ENCODE measurements at places on chromosomes 7 and 10. TPM values are rescaled to one million over a fixed set of nuclear protein-coding genes. Genes with fewer than 3 reads are reported as not detected.

DNA sequence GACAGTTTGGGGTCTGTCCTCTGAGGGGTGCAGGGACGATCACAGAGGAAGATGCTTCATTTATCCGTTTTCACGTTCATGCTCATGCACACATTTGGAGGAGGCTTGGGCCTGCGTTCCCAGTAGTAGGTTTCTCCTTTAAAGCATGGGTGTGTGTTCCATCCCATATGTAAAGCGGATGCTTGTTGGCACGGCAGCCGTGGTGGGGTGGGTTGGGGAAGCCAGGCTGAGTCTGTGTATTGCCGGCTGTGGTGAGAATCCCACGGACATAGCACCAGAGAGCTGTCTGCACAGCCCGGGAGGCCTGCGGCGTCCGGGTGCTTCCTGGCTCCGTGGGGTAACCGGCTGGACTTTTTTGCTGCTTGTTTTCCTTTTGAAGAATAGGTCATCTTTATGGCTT lies 440 bp downstream of the JAKMIP3 start:
- DNase-seq, result no peak

The ST8SIA6 gene
- 1.1 TPM for total RNA-seq

GRCh38 chr7:40644454-40645188 lies 509.8 kb downstream of the SUGCT start:
- no peak for DNase-seq

- DNase-seq, result no peak
Measured at GRCh38 chr10:132033632-132034031, 32.1 kb upstream of the JAKMIP3 start.

The UCMA gene
- total RNA-seq, result not detected

- no peak for DNase-seq
Measured at GRCh38 chr7:6254866-6255265, 17.6 kb downstream of the CYTH3 start.

GRCh38 chr7:23607130-23607529 lies 9.9 kb downstream of the CCDC126 start:
- DNase-seq, result no peak

DNA sequence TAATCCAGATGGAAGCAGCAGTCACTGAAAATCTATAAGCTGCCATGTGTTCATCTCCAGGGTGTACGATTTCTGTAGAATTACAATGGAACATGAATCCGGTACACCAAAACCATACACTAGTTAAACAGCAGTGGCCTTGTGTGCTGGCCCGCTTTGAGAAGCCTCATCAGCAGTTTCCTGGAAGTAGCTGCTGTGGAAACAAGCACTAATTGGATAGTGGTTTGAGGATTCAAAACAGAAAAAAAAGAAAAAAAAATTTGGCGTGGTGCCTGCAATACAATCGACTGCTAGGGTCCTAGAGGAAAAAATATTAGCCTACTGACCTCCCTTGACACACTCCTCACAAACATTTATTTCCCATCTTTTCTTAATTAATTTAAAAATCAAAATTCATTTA lies 545.9 kb downstream of the SORCS1 start:
- no peak for DNase-seq

The ZDHHC6 gene
- 13.8 TPM for total RNA-seq

- no peak for DNase-seq
Measured at GRCh38 chr7:901041-901387, 24.7 kb downstream of the GET4 start.

DNA sequence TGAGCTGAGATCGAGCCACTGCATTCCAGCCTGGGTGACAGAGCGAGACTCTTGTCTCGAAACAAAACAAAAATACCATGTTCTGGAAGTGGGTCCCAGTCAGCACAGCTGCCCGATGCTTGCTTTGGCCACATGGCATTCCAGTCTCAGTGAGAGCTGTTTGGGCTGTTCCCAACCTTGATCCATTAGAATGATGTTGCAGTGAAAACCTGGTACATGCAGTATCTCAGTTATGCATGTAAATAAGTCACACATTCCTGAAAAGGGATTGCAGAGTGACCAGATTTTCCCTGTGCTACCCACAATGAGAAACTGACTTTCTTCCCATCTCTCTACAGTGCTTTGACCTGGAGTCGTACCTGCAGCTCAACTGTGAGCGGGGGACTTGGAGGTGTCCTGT lies 15.4 kb downstream of the ZMIZ2 start:
- no peak for DNase-seq

The SORCS1 gene
- total RNA-seq, result 0.28 TPM

DNA sequence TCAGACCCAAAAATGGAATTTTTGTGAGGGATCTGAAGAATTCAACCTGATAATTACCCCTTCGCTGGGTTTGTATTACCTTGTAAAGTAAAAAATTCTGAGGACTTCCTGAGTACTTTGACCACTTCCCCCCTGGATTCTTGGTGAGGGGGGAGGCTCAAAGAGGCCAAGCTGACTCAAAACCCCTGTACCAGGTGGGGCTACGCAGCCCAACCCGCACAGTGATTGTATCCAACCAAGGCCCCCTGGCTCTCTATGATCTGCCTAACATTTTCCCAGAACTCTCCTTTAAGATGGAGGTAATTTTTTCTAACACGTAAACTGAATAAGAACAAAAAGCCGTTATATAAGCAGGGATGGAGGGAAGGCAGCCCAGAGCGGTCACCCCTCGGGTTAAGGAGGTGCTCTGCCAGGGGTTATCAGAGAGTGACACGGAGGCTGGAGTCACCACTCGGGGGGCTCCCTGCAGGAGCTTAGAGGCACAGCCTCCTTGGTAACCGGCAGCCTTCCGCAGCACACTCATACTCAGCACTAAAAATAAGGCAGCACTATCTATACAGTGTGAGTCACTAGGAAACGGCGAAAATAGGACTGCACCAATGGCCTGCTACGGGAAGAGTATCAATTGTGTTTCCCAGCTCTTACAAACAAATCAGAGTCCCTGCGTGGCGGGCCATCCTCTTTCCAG lies 255.4 kb downstream of the ELMO1 start:
- DNase-seq, result no peak

GRCh38 chr7:72321081-72321480 lies 91.1 kb downstream of the CALN1 start:
- no peak for DNase-seq

The MAGI2 gene
- 2.4 TPM for total RNA-seq

DNA sequence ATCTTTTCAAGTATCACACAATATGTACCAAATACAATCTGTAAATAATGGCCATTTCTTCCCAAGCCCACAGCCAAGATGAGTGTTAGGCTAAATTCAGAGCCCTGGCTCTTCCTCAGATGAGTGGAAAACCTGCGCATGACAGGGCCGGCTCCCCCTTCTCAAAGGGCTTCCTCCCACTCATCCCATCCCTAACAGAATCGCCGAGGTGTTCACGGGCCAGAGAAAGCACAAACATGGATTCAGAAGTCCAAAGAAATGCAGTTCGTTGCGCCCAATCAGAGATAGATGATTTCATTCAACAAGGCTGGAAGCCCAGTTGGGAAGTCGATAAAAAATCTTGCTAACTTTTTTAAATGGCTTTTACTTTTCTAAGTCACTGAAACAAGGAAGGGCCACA lies 121.8 kb downstream of the UBE2H start:
- DNase-seq, result no peak

DNA sequence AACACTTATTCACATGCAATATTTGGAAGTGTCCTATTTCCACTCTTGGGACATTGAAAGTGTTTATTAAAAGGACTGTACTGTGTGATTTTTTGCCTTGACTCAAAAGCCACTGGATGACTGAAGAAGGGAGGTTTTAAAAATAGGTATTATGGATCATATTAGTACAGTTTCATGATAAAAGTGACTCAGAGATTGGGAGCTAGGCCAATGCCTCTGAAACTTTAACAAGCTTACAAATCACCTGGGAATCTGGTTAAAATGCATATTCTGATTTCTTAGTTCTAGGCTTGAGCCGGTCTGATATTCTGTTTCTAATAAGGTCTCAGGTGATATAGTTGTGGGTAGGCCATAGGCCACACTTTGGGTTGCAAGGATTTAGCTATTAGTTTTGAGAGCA lies 191.2 kb downstream of the PLXDC2 start:
- DNase-seq, result no peak

DNA sequence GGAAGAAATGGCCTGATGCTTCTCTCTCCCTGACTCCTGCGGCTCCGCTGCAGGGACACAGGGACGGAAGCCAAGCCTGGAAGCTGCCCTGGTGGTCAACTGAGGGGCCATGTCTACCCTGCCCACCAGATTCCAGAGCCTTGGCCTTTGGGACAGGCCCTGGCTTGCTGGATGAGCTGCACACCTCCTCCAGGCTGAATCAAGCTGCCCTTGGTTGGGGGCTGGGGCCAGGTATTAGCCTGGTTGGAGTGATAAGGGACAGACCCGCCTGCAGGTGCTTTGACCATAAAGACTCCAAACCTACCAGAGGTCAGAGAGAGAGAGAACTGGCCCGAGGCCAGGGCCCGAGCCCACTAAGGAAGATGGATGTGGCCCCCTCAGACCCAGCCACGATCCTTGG lies 30.1 kb downstream of the CRHR2 start:
- DNase-seq, result no peak

The TMEM196 gene
- total RNA-seq, result not detected

The CYP3A7 gene
- not detected for total RNA-seq

The NAT16 gene
- not detected for total RNA-seq

DNA sequence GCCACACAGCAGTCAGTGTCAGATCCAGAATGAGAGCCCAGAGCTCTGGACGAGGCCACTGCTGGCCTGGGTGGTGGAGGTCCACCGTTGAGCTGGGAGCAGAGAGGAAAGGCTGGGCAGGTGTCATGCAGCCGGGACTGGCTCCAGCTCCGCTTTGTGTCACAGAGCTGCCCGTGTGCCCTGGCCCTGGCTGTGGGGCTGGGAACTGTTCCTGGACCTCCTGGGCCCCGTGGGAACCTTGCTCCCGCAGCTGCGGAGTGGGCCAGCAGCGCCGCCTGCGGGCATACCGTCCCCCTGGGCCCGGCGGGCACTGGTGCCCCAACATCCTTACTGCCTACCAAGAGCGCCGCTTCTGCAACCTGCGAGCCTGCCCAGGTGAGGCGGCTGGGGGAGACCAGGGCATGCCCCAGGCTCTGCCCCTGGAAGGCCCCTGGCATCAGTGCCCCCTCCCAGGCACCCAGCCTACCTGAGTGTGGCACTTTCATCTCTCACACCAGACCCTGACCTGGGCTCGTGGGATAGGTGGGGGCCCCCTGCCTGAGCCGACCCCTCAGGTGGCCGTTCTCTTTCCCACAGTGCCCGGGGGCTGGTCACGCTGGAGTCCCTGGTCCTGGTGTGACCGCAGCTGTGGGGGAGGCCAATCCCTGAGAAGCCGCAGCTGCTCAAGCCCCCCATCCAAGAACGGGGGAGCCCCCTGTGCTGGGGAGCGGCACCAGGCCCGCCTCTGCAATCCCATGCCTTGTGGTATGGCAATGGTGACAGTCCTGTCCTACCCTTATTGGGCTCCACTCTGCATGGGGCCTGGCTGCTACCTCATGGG lies 18.8 kb upstream of the ZNF862 start:
- DNase-seq, result peak; percentile 3

GRCh38 chr7:1700086-1700485 lies 30.0 kb downstream of the ELFN1 start:
- no peak for DNase-seq

The SH2D4B gene
- not detected for total RNA-seq

The OR6V1 gene
- total RNA-seq, result not detected

GRCh38 chr10:2882628-2883027 lies 184.7 kb upstream of the PFKP start:
- DNase-seq, result no peak

DNA sequence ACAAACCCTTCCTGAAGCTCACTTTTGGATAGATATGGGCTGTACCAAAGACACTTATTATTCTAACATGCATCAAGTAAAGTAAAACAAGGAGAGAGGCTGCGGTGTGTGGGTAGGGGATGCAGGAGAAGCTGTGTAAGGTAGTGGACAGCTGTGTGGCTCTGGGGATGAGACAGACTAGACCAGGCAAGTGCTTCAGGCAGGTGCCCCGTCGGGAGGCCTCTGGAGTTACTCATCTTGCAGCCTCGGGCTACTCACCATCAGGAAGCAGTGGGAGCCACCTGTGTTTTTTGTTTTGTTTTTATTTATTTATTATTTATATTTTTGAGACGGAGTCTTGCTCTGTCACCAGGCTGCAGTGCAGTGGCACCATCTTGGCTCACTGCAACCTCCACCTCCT lies 49.3 kb upstream of the NCAPG2 start:
- DNase-seq, result no peak

DNA sequence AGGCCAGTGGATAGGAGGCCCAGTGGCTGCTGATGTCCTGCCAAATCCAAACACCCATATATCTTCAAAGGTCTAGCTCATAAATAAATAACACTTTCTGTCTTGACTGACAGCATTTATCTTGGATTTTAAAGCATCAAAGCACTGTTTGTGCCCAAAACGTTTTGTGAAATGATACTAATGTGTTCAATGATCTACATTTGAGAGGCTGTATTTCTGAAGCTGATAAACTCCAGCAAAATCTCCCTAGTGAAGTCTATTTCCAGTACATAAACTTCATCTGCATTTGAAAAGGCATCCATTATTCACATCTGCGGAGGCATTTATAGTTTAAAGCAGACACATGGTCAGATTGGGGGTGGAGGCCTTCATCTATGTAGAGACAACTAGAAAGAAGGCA lies 276.3 kb downstream of the HPSE2 start:
- no peak for DNase-seq

The GFRA1 gene
- 9.2 TPM for total RNA-seq

GRCh38 chr7:35727571-35727970 lies 32.6 kb upstream of the HERPUD2 start:
- DNase-seq, result no peak

DNA sequence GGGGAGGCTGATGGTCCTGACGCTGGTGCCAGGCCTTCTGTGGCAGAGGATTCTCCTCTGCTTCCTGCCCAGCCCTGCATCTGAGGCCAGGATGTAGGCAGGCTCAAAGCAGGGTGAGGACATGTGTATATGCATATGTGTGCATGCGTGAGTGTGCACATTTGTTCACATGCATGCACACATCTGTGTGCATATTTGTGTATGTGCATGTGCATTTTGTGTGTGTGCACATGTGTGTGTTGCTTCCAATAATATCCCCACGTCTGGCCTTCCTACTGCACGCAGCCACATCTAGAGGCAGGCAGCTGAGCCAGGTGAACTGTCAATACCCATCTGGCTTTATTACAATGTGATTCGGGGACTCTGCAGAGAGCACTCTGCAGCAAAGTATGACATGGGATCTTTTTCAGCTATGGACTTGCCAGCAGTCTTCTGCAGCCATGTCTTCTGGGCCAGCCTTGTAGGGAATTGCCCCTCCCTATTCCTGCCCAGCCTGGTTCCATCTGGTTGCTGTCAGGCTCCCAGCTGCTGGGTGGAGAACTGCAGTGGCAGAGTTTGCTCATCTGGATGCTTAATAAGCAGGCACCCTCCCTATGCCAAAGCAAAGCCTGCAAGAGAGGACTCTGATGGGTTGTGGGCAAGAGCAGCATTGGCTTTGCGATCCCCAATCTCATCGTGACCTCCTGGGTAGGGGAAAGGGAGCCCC lies 140.7 kb downstream of the PFKFB3 start:
- no peak for DNase-seq

GRCh38 chr7:151465169-151465568 lies 25.2 kb upstream of the CRYGN start:
- no peak for DNase-seq

All from psoas muscle (tissue), 8 donors.